ENCODE measurements at places on chromosomes 5 and 9. TPM values are rescaled to one million over a fixed set of nuclear protein-coding genes. Genes with fewer than 3 reads are reported as not detected.

The OGN gene
- polyA plus RNA-seq = 316 TPM

The OLFML2A gene
- polyA plus RNA-seq = 5.3 TPM

DNA sequence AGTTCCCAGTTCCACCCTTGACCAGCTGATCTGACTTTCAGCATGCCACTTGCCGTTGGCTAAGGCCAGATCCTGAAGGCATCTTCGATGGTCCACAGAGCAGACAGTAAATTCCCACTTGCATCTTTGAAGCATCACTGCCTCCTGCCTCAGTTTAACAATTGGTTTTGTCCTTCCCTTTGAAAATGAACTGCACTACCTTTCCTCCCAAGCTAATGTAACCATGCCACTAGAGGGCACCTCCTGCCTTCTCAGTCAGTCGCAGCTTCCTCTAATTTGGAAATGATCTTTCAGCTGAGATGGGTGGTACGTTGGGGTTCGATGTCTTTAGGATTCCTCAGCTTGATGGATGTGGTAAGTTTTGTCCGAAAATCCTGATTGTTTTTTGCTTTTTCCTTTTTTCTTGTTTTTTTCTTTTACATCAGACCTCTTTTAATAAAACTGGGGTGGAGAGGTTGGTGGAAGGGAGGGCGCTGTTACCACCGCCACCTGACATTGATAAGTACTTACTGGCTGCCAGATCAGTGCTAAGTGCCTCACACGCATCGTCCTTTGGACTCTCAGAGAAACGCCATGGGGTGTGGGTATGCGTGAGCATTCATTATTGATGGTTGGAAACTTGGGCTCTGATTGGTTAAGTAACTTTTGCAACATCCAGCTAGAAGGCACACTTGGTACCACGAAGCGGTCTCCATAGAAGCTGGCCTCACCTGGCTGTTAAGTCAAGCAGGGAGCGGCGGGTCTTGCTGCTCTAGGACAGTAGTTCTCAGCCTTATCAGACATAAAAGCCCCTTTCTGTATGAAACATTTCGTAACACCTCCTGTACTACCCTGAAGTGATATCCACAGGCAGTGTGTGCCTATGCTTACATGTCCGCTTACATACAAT, 16.9 kb downstream of the PTTG1 start:
- no peak for DNase-seq

DNA sequence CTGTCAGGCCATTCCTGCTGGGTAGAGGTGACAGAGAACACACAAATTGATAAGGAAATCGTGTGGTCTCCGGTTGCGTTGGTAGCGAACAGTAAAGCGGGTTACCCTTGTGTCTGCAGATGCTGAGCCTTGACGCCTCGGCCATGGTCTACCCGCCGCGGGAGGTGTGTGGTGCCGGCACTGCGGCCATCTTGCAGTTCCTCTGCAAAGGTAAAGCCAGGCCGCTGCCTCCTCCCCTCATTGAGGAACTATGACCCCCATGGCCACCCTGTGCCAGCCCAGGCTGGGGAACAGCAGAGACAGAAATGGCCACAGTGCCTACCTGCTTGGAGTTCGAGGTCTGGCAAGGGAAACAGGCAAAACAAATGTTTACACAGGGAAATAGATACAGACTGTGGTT, 16.3 kb downstream of the LRSAM1 start:
- no peak for DNase-seq

DNA sequence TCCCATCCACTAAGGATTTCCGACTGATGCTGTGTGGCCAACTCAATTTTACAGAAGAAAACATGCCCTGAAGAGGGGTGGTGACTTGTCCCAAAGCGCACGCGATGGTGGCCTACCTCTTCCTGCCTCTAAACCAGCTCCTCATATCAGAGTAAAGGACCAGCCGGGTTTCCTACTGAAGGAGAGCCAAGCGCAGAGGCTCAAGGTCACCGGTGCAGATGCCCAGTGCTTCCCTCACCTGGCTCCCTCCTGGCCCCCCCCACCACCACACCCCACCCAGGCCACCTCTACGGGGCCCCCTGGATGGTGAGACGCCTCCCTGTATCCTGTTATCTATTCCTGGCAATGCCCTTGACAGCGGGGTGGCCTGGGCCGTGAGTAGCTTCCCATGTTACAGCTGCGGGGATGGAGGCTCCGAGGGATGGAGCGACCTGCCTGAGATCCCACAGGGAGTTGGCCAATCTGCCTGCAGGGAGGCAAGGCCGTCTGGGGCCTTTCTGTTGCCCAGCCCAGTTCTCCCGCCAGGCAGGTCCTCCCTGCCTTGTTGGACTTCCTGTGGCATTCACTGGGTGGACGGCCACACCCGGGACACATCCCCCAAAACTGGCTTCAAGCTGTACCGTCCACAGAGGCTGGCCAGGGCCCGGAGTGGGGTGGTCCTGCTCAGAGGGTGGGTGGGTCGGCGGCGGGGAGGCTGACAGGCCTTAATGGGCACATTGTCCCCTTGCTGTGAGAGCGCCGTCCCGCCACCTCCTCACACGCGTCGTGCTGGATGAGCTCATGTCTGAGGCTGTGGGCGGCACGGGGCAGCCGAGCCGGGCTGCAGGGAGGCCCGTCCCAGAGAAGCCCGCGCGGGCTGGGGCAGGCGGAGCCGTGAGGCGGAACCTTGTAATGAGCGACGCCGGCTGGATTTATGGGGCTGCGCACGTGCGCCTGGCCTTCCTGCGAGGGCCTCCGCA, 72.5 kb downstream of the MACROH2A1 start:
- DNase-seq = no peak

GRCh38 chr5:111427762-111428161, 84.6 kb downstream of the STARD4 start:
- no peak for DNase-seq

- no peak for DNase-seq
Measured at GRCh38 chr5:1180841-1181271, 20.5 kb upstream of the SLC6A19 start.

- DNase-seq = no peak
Measured at GRCh38 chr9:21477466-21477865, 4.6 kb downstream of the IFNE start.

- DNase-seq = no peak
Measured at GRCh38 chr5:179314606-179315355, 30.5 kb downstream of the ADAMTS2 start.

DNA sequence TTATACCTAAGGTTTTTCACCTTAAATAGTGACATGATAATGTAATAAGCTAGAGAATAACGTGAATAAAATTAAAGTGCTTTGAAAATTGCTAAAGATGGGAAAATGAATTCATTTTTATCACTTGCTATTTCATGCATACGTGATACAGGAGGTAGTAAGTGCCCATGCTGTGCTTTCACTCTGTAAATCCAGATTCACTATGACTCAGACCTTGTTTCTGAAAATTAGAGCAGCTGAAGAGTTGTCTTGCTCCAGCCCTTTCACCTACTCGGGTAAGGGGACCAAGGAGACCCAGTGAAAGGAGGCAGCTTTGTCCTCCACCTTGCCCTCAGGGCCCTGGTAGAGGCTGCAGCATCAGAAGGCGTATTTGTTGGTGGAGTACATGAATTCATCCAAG, 87.9 kb downstream of the ANKH start:
- DNase-seq = no peak

DNA sequence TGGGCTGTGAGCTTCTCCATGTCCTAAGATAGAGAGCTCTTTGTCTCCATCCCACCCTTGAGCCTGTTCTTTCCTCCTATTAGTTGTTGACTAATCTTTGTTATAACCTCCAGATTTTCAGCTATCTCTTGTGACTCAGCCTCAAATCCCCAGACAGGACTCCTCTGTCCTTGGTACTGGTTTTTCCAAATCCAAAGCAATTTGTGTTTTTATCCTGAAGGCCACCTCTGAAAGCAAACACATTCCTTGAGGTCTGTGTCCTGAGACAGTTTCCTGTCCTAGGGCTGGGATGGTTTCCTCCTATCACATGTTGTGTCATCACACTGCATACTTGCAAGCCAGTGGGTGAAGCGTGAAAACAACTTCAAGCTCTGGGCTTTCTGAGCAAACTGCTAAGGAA, 8.5 kb downstream of the TNC start:
- no peak for DNase-seq

- no peak for DNase-seq
Measured at GRCh38 chr9:131731644-131732043, 8.2 kb downstream of the RAPGEF1 start.

- DNase-seq = no peak
Measured at GRCh38 chr9:107090218-107090617, 192.9 kb upstream of the RAD23B start.

Data from spinal cord (tissue), 10 donors.